ENCODE measurements at places on chromosomes 3 and 15. TPM values are rescaled to one million over a fixed set of nuclear protein-coding genes. Genes with fewer than 3 reads are reported as not detected.

DNA sequence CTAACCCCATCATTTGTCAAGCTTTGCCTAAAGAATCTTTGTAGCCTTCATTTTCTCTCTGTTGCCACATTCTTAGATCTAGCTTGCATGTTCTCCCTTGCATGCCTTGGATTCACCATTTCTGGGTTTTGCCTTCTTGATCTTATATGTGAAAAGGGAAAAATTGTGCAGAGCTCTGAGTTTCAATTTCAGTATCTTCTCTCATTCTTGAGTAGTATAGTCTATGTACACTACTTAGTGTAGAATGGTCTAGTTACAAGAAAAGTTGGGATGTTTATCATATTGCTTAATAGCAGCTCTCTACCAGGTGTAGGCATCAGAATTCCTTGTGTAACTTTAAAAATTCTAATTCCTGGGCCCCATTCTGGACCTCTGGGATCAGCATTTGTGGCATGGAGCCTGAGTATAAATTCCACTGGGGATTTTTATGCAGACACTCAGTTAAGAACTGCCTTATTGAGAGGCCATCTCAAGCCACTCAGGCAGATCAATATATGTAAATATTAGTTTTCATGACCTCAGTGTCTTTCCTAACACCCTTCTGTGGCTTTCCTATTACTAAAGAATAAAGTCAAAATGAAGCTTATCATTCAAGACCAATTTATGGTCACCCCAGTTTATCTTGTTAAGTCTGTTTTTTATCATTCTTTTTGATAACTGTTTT, 23.4 kb downstream of the GTF2E1 start:
- no peak for DNase-seq

DNA sequence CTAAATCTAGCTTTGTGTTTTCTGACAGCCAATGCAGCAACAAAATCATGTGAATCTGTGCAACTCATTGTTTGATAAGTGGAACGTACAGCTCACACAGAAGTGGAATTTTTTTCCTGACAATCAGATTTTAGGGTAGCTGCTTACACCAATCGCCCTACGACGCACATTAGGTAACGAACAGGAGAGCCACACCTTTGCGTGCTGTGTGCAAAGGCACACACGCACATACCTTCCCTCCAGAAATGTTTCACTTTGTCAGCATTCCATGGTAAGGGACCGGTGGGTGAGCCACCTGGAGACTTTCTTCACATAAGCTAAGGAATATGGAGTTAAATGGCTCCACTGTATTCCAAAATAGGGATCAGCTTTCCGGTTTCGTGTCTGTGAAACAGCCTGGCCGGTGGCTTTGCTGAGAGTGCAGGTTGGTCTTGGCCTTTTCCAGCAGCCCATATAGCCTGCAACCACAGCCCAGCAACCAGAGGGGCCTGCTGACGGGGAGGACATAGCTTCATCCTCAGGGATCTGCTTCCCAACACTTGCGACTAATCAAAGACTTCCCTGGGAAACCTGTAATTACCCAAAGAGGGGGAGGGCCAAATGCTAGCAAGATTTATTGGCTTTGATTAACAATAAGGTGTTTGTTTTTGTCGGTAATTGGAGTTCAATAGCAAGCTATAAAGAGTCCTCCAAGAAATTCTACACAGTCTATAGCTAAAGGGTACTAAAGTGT, 145.3 kb downstream of the ADAMTS17 start:
- DNase-seq = no peak

RARB gene
- total RNA-seq = 0.14 TPM

BTLA gene
- not detected for total RNA-seq

CFAP20DC gene
- total RNA-seq = 11.4 TPM

THBS1 gene
- total RNA-seq = 81.3 TPM

All from GM23338 (cell line).